H9 (cell line): ENCODE measurements at places on chromosomes 4 and X.
A peak's percentile ranks its signal among the peaks of the same experiment; 100 is the strongest.

GRCh38 chr4:38284294-38285030 lies 324.3 kb downstream of the PTTG2 start:
- no peak for DNase-seq

GRCh38 chr4:169846396-169846795 lies 88.7 kb upstream of the HPF1 start:
- no peak for DNase-seq

- DNase-seq: no peak
Measured at GRCh38 chr4:17511509-17511949, 361 bp downstream of the QDPR start.

DNA sequence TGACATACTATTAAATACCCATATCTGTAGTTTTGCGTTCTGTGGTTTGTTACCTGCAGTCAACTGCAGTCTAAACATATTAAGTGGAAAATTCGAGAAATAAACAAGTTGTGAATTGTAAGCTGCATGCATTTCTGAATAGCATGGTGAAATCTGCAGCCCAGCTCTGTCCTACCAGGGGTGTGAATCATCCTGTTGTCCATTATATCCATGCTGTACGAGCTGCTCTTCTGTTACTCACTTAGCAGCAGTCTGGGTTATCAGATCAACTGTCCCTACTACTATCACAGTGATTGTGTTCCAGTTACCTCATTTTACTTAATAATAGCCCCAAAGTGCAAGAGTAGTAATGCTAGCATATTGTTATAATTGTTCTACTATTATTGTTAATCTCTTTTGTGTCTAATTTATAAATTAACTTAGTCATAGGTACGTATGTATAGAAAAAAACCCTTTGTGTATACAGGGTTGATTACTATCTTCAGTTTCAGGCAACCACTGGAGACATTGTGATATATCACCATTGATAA lies 173.7 kb upstream of the FAT4 start:
- DNase-seq: no peak

DNA sequence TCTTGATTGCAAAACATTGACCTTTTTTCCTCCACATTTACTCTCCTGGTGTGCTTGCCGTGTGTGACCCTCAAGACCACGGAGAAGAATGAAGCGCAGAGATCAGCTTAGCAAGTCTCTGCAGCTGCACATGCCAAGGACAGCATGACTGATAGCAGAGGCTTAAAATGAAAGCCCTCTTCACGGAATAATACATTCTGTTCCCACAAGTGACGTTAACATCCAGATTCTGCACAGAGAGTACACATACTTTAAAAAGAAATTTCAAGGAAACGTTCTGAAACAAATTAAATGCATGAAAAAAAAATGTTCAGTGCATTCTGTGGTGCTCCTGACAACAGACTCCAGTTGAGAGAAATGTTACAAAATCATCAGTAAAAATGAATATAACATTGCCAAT lies 60.9 kb downstream of the SLC7A11 start:
- no peak for DNase-seq

- no peak for DNase-seq
Measured at GRCh38 chr4:181908168-181908567, 335.0 kb upstream of the TENM3 start.

DNA sequence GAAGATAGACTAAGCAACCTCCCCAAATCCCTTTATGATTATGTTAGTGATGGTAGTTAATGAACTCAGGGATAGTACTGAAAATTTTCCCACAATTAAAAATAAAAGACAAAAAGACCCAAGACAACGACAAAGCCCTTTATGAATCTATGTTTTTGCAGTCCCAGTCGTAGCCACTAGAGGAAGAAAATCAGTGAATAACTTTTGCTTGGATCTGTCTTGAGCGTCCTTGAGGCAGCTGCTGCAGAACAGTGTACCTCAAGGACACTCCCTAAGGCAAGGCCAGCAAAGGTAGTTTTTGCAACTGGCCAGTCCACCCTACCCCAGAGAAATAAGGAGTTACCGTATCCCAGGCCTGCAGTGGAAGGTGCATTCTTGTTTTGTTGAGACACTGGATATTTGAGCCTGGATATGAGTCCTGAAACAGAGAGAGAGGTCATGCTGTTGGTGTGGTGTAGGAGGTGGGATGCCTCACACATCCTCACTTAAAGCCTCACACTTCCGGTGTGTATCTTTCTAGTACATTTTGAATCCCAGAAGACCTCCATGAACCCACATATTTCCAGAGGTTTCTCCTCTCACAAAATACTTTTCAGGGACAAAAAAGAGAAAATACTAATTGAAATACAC lies 8.7 kb upstream of the TIMM8A start:
- no peak for DNase-seq

- DNase-seq: peak; percentile 93
Measured at GRCh38 chr4:123547216-123548165, 150.9 kb downstream of the SPRY1 start.

DNA sequence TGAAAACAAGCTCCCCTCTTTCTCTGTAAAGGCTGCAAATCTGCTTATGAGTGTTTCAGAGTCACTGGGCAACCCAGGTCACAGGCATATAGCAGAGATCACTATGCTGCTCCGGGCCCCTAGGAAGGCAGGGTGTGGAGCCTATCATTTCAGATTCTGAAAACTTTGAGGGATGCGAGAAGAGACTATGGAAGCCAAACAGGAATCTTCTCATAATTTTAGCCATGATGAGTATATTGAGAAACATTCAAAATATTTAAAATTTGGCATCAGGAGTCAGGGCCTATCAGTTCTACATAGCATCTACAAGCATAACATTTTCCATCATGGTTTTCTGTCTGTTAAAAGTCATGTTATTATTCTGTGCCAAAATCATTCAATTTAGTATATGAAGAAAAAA lies 61.7 kb upstream of the ATXN3L start:
- no peak for DNase-seq

DNA sequence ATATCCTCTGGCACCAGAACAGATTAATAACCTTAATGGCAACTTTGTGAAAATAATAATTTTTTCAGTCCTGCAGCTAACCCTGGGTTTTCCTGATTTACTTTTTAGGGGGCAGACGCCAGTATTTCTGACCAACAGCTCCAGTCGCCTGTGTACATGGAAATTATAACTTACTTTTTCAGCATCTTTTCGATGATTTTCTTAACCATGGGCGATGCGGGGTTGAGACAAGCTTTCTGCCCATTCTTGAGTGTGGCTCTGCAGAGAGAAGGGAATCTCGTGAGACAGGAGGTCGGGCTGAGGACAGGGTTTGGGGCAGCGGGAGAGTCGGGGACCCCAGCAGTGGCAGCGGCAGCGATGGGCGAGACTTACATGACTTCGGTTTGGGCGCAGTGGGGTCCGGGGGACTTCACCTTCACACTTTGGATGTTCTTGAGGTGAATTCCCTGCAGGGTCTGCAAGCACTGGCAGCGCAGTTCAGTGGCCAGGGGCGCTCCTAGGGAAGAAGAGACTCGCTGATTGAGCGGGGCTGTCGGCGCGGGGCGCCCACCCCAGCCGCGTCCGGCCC lies 484 bp downstream of the CXCL2 start:
- DNase-seq: peak; percentile 38

DNA sequence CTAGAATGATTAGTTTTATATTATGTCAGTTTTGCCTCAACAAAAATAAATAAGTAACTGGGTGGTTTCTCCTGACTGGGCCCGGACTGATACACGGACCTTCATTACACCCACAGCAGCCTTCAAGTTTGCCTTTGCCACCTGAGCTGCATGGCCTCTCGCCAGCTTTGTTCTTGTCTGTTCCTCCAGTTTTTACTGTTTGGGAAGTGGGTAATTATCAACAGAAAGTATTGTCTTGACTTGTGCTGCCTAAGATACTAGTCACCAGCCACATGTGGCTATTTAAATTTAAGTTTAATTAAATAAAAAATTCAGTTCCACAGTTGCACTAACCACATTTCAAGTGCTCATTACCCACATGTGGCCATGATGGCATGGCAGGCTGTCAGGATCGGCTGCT lies 74.7 kb upstream of the INTU start:
- DNase-seq: no peak

GRCh38 chr4:141275834-141276233 lies 55.1 kb downstream of the ZNF330 start:
- no peak for DNase-seq

DNA sequence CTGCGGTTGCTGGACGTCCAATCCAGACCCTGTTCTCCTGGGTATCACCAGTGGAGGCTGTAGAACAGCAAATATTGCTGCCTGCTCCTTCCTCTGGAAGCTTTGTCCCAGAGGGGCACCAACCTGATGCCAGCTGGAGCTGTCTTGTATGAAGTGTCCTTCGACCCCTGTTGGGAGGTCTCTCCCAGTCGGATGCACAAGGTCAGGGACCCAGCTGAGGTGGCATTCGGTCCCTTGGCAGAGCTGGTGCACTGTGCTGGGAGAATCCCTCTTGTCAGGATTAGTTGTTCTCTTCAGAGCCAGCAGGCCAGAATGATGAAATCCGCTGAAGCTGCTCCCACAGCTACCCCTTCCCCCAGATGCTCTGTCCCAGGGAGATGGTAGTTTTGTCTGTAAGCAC lies 110.3 kb upstream of the ZXDB start:
- DNase-seq: no peak

GRCh38 chrX:21949689-21950088 lies 9.2 kb downstream of the SMS start:
- DNase-seq: no peak

DNA sequence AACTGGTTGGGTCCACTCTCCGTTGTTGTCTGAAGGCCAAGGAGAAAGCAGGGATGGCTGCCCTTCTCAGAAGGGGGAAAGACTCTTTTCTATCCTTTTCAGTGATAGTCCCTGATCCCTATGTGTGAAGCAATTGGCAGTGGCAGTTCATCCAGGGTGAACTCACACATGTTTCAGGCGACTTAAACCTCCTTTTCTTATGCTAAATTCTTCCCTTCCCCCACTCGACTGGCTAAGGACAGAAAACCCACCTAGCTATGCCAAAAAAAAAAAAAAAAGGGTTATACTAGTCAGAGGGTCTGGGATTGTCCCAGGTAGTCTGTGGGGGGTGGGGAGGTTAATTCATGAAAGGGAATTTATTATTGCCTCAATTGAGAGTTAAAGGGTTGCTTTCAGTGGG lies 12.2 kb upstream of the ZNF280C start:
- DNase-seq: peak; percentile 38

GRCh38 chr4:22462688-22463087 lies 53.2 kb downstream of the ADGRA3 start:
- DNase-seq: peak; percentile 39

DNA sequence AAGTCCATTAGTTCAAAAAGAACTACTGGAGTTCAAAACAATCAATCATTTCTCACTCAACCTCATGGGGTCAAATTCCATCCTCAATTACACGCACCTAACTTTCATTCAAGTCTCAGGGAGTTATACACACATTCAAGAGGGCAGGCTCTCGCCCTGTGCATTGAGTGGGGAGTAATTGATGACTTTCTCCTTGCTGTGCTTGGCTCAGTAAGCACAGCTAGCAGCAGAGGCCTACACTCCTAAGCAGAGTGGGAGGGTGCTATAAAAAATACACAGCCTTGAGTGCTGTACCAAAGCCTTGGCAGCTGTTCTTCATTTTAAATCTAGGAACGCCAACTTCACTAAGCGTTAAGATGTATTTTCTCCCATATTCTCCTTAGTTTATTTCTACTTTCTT lies 958.3 kb upstream of the ADGRL3 start:
- DNase-seq: no peak

DNA sequence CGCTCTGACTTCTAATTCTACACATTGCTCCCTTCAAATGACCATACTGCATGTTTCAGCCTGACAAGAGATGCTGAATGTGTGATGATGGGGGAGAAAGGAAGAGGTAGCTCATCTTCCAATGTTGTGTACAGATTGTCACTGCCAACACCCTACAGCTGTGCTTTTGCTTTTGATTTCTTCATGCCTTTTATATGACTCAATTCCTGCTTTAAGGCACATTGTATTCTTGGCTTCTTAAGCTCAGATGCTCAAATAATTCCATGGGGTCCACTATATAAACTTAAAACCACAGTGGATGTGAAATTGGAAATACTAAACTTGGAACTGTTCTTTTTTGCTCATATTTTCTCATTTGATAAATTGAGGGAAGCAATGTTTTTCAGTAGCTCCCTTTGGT lies 183.2 kb upstream of the WDFY3 start:
- DNase-seq: no peak

- peak; percentile 78 for DNase-seq
Measured at GRCh38 chr4:120922381-120923206, at the start of gene PRDM5. TSS of gene PRDM5 (minus strand) at chr4:120922726. CDS start at chr4:120922608, 118 bp downstream.

DNA sequence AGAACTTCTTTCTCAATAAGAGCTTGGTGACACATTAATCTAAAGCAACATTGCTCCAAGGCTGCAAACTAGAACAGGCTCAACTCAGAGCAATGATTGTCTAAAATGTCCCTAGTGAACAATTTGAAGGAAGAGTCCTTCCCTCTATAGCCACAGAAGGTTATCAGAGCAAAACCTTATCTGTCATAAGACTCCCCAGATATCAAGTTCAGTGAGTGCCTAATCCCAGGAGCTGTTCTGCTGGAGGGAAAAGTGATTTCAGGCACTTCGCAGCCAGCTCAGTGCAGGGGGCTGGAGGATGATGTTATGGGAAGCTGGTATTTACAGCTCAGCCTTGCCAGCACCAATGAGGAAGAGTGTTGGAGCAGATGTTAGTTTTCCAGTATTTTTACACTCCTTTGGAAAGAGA lies 497.5 kb downstream of the INPP4B start:
- no peak for DNase-seq

GRCh38 chrX:114581528-114582263 lies 2.2 kb upstream of the HTR2C start:
- peak; percentile 78 for DNase-seq

- peak; percentile 39 for DNase-seq
Measured at GRCh38 chrX:39866229-39866628, 231.5 kb downstream of the BCOR start.

DNA sequence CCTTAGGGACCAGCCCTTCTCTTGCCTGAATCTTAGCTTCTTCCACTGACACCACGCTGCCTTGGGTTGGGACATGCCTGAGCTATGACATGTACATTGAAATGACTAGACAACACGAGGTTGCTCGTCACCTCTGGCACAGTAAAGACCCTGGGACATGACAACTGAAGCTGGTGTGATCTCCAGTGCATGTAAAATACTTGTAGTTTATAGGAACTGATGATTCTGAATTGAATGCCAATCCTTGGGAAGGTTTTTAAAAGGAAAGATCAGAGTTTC lies 100.7 kb upstream of the PGRMC2 start:
- DNase-seq: no peak

- no peak for DNase-seq
Measured at GRCh38 chr4:158808399-158808798, 39.6 kb downstream of the FNIP2 start.

DNA sequence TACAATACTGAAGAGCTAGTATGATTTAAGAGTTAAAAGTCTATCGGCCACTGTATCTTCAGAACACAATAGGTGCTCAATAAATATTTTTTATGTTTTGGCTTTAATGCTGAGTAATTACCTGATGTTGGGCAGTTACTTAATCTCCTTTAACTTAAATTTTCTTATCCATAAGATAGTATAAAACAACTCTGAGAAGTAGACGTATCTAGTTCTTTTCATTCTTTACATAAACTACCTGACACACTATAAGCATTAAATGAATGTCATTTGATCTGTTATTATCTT lies 22.9 kb downstream of the ELF2 start:
- no peak for DNase-seq

- DNase-seq: no peak
Measured at GRCh38 chr4:61583696-61584095, 383.6 kb downstream of the ADGRL3 start.

- DNase-seq: no peak
Measured at GRCh38 chr4:137740141-137740540, 207.8 kb upstream of the PCDH18 start.

- no peak for DNase-seq
Measured at GRCh38 chr4:93776386-93777080, 52.0 kb upstream of the ATOH1 start.
